Fibroblast of lung (primary cell): ENCODE measurements at places on chromosomes 3 and 15.
A peak's percentile ranks its signal among the peaks of the same experiment; 100 is the strongest.

DNA sequence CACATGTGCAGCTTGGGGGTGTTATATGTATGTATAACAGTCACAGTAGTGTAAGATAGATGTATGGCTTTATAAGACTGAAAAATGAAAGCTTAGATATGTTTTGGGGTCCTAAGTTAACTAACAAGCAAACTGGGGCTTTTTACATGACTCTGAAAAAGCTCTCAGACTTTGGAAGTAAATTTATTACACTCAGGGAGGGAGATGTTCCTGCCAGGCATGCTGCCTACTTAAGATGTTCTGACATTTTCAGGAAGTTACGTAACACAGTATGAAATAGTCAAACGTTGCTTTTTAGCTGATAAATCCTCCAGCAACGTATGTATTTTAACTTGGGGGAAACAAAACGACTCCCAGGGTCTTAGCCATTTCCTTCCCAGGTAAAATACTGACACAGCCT lies 1.7 kb upstream of the IFT57 start:
- no peak for DNase-seq

DNA sequence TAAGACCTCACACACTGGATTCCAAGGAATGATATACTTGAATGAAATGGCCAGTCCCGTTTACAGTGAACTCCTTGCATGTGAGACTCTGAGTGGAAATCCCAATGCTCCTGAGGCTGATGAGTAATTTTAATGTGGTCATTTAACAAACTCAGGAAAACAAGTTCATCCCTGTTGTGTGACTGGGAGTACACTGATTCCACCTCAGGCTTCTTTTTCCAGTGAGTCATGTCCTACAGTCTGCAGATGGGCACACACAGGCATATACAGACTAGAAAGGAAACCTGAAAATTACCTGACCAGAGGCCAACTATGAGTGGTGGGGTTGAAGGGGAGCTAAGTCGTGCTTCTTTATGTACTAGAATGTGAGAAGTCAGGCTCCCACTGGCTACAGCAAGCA lies 5.8 kb downstream of the SQOR start:
- DNase-seq = peak; percentile 62

DNA sequence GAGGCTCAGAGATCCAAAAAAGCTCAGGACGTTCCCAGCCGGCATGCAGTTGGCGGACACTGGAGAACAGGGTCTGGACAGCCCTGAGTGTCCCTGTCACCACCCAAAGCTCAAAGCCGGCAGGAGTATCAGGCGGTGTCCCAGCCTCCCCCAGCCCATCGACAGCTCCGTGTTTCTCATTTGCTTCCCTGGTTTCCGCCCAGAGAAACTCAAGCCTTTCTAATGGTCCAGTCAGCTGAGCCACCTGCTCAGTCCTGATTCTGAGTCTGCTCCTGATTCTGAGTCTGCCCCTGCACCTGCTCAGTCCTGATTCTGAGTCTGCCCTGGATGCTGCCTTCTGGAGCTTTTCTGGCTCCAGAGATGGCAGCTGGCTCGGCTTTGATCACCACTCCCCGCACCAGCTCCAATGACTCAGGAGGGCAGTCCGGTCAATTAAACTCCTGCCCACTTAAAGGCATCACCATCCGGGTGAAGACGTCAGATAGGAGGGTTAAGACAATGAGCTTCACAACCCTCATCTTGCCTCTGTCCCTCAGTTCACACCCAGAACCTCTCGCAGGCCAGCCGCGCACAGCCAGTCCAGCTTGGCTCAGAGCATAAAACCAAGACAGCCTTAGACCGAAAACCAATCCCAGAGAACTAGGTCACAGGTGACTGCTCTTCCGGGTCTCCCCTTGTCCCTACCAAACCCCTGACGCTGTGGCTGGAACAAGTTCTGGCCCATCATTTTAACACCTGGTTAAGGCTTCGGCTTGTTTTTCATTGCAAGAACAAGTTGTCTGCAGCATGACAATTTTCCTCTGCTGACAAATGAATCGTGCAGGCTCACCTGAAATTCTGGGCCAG lies 6.8 kb downstream of the PCSK6 start:
- DNase-seq = no peak

DNA sequence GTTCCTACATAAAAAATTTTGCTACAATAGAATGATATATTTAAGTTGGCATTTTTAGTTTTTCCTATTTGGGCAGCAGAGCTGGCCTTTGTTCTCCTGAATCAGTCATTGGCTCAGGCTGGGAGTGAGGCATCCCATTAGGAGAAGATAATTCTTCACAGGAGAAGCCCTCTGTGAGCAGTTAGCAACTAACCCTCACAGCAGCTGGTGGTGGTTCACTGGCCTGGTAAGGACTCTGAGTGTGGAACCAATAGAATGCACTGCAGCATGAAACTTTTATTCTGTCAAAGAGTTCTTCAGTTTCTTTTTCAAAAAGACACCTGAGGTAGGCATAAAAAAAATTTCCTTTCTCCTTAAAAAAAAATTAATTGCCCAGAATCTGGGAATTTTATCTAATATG lies 562.6 kb downstream of the ZNF385D start:
- no peak for DNase-seq

DNA sequence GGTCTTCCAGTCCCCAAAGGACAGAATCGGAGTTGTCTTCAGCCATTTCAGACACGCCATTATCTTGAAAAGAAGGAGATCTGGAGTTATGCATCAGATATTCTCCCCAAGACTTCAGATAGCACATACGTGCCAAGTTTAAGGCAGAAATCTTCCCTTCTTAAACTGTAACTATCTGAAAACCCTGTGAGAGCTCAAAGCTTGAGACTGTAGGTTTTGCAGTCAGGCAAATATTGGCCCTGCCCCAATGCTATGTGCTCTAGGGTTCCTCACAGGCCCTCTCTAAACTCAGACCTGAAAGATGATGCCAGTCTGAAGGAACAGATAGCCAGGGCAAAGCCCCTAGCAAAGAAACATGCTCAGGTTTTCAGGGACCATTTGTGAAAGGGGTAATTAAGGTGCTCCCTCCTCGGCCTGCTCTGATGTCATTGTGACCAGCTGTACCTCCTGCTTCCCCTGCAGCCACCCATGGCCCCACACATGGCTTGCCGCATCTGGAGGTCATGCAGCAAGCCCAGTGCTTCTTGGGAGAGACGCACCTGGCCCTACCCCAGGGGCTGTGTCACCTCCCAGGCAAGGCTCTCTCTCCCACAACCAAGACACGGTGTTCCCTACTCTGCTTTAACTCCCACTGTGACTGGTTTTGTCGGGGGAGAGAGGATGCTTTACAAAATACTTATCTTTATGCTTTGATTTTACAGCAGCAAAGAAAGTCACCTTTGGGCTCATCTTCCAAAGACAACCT lies 53.4 kb upstream of the POMGNT2 start:
- no peak for DNase-seq

DNA sequence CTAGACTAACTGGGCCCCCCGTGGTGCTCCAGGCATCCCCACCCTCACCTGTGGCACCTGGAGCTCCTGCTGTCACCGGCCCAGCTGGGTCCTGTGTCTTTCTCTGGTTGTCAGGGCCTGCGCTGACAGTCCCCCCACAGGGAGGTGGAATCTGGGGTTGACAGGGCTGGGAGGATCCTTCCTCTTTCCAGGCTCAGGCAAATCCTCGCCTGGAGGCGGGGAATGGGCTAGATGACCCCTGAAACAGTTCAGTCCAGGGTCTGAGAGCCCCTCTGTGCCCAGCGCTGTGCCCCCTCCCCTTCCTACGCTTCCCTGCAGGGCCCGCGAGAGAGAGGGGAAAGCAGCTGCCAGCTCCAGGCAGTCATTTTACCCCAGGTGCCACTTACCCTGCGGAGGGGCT lies 50.1 kb upstream of the MCF2L2 start:
- DNase-seq = no peak

DNA sequence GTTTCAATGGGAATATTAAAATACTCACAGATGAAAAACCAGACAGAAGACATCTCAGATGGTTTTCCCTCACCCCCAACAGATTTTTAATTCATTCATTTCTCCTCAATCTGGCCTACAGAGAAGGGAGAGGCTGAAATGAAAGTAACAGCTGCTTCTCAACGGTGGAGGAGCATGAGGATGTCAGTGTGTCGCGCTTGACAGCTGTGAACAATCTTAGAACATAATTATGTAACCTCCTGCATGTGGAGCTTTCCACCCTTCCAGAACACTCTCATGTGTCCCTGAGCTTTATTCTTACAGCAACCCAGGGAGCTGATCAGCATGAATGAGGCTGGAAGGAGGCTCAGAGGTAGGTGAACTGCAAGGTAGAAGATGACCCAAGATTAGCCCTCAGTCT lies 52.7 kb downstream of the MB21D2 start:
- DNase-seq = peak; percentile 55

- DNase-seq = no peak
Measured at GRCh38 chr15:34855893-34856292, 60.5 kb upstream of the ACTC1 start.

GRCh38 chr3:105499961-105500360 lies 133.3 kb downstream of the ALCAM start:
- DNase-seq = no peak
